HTR-8/SVneo (cell line): ENCODE measurements at places on chromosomes 7 and 10.

GRCh38 chr7:99125505-99125865 is 18.4 kb downstream of the SMURF1 start:
- no peak for DNase-seq

DNA sequence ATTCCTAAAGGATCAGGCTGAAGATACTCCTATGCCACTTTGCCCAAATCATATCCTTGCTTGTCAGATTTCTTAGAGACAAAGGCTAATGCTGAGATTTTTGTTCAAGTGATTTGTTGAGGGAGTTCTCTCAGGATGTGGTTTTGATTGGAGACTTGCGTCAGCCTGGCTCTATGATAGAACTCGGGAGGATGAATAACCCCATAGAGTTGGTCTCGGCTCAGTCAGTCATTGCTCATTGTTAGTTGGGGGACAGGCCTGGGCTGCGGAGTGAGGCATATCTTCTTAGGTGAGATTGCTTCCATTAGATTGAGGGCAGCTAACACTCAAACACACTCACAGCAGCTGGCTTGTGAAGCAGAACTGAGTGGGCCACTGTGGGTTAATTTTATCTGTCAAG is 203.4 kb downstream of the KIF20B start:
- no peak for DNase-seq

DNA sequence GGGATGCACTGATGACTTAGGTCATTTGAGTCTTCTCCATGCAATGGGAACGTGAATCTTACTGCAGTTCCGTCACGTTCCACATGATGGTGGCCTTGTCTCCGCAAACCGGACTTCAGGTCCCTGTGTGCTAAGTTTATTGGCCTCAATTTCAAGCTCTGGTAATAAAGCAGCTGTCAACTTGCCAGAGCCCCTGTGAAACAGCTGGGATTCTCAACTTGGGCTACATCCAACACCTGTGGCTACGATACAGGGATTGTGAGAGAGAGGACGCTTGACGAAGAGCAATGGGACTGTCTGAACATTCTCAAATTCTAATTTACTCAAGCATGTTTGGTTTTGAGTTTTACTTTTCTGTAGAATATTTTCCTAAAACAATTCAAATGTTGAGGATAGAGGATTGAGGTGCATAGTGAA is 174.2 kb downstream of the PTN start:
- peak; percentile 23 for DNase-seq

GRCh38 chr10:61217851-61218565 is 235.2 kb downstream of the TMEM26 start:
- no peak for DNase-seq

DNA sequence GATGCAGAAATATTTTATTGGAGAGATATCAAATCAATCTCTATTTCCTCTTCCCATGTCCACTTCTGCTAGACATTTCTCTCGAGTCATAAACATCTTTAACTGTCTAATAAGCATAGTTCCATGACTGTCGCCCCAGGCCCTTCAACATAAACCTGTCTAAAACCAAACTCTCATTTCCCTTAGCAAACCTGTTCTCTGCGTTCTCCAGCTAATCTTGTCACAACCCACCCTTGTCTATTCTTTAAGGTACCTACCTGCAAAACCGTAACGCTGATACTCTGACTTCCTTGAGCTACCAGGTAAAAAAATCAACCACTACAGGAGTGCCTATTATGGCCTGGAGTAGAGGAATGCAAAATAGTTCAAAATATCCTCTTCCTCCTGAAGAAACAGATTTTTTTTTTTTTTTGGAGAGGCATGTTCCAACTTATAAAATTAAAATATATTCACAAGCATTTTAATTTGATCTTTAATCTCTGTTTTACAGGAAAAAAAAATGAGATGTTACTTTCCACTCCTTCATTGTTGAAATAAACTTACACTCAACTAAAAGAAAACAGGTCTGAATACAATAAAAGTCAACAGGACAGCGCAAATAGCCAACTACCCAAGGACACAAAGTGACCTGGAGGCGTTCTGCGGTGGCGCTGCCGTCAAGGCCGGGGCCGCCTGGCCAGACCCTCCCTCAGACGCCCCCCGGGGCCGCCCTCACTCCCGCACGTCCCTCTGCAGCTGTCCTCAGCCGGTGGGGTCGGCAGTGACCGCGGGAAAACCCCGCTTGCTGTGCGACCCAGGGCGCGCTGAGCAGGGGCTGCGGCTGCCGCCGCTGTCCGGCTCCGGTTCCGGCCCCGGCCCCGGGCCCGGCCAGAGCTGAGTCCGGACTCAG is 765 bp downstream of the SLC25A40 start:
- DNase-seq = no peak

DNA sequence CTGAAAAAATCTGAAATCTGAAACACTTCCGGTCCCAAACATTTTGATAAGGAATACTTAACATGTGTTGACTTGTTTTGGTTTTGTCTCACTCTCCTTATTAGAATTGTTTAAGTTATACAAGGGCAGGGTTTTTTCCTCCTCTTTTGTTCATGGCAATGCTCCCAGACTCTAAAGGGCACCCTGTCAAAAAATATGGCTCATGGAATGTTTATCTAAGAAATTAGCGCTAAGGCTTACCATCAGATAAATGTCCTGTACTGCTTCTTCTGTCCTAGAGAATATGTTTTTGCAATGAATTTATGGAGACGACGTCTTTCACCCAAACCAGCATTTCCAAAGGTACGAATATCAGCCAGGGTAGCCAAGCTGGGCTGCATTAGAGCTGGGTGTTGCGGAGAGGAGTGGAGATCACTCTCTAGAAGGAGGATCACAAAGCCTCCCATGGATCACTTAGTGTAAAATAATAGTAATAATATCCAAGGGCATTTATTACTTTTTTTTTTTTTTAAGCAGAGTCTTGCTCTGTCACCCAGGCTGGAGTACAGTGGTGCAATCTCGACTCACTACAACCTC is 46.8 kb downstream of the ERLIN1 start:
- no peak for DNase-seq

- DNase-seq = no peak
Observed at GRCh38 chr10:95573964-95574604, 12.9 kb upstream of the SORBS1 start.

- DNase-seq = no peak
Observed at GRCh38 chr7:43362652-43363034, 220.3 kb upstream of the STK17A start.

DNA sequence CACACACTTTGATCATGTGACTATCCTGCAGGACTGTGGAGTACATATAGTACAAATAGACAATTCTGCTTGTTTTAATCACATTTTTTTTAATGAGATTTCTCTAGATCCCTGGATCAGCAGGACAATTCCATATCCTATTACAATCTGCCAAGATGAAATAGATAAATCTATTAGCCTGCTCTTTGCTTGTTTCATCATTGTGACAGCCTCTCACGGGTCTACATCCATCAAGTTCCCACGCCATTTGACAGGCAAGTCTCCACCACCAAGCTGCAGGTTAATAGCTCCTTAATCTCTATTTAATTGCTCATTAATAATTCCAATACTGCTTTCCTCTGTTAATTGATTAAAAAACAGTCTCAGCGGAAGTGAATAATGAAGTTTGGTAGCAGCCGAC is 671.5 kb downstream of the CCSER2 start:
- no peak for DNase-seq

DNA sequence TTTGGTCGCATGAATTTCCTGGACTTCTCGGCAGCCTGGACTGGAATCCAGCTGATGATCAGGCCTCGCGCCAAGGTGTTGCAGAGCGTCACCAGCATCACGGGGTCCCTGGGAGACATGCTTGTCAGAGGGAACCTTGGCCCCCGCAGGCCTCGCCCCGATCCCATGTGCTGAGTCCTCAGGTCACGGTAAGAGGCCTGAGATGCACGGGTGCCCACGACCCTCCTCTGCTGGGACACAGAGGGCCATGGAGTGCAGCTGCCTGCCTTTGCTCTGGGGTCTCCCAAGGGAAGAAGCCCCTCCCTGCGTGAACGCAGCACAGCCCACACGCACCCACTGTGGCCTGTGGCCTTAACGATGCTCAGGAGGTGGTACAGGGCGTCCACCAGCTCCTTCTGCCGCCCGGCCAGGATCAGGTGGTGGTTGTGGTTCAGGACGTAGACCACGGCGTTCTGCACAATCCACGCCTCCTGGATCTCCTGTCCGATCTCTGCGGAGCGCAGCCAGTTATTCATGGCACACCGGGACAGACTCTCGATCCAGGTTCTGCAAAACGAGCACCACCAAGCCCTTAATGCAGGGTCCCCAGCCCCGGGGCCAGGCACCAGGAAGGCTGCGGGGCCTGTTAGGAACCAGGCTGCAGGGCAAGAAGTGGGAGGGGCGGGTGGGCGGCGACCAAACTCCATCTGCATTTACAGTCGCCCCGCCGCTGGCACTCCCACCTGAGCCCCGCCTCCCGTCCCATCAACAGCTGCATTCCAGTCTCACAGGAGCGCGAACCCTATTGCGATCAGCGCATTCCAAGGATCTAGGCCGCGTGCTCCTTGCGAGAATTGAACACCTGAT is 29.4 kb downstream of the CFAP46 start:
- DNase-seq = no peak

- no peak for DNase-seq
Observed at GRCh38 chr7:41404375-41405074, 298.4 kb downstream of the INHBA start.

GRCh38 chr10:107390563-107390962 is 226.1 kb upstream of the SORCS1 start:
- no peak for DNase-seq

DNA sequence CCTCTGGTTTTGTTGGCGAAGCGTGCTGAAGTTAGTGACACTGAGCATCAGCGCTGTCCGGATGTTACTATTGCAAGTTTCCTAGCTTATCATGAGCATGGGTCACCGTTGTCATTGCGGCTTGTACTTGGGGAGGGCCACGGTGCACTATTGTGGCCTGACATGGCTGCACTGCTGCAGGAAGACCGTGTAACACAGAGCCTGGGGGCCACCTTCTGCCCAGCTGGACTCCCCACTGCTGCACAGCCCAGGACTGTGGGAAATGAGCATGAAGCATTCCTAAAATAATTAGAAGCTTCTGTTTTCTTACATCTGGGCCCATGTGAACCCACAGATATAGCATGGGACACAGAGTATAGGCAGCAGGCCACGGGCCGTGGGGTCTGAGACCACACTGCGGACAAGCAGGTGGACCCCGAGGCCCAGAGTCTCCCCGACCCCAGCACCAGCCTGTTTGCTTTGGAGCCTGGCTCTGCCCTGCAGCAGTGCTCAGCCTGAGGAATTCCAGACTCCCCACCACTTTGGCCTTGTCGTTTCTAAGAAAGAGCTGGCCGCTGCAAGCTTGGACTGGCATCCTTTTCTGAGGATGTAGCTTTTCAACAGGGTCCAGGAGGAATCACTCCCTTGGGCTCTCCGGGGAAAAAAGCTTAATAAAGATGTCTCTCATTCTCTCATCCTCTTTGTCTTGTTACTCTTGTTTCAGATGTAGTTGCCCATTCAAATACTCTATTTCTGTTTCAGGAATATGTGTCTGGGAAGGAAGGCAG is 179.2 kb downstream of the CCDC3 start:
- DNase-seq = no peak

- DNase-seq = no peak
Observed at GRCh38 chr10:84478151-84478550, 149.8 kb downstream of the CCSER2 start.

DNA sequence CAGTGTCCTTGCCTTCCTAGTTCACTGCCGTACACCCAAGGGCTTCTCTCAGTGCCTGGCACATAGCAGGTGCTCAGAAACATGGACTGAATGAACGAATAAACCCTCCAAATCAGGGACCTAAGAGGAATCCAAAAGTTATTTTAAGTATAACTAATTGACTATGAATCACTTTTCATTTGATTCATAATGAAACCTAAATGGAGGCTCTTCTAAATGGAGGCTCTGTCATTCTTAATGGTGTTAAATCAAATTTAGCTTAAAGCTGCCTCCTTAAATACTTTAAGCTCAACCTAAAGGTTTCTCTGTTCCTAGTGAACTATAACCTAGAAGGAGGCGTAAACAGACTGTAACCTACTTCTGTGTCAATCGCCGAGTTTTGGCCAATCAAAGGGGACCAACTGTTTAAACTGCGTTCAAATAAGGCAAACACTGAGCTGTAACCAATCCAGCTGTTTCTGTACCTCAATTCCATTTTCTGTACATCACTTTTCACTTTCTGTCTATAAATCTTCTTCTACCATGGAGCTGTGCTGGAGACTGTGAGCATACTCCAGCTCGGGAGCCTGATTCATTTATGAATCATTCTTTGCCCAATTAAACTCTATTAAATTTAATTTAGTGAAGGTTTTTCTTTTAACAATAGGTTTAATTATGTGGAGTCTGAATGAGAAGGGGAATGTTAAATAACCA is 11.0 kb downstream of the PYROXD2 start:
- DNase-seq = no peak

DNA sequence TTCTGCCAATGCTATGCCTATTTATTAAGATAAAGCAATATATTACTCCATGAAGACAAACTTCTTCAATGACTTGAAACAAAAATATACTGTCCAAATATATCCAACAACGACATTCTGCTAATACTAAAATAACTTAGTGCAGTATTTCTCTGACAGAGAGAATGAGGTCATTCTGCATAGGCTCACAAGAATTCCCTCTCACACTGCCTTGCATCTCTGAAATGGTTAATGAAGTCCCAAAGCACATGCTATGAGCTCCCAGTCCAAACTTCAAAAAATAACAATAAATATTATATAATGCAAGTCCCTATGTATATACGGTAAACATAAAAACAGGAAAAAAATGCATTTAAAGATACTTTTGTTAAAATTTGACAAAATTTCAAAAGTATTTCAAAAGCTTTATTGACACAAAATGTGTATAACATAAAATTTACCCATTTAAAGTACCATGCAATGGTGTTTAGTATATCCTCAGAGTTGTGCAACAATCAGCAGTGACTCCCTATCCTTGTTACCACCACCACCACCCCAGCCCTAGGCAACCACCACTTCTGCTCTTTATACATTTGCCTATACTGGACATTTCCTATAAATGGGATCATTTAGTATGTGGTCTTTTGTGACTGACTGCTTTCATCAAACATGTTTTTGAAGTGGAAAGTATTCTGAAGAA is 27.6 kb downstream of the CHCHD3 start:
- no peak for DNase-seq

- no peak for DNase-seq
Observed at GRCh38 chr10:11837372-11838161, 14.4 kb downstream of the PROSER2 start.
